CD4-positive, alpha-beta T cell treated with Interferon alpha-2 for 1 hour (primary cell): ENCODE measurements at places on chromosomes 11 and 22.

DNA sequence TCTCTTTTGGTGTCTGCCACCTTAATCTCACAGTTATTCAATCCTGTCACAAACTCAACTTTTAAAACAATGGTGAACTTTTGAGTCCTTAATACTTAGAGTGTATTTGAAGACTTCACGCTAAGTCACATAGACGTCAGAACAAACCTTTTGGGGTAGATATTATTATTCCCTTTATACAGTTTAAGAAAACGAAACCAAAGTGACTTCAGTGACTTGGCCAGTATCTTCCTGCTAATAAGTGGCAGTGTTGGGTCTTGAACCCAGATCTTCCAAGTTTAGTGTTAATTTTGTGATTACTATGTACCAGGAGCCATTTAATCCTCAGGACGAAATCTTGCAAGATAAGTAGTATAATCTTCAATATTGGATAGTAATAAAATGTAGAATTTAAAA, 691 bp downstream of the CEP295 start:
- no peak for DNase-seq

- peak; percentile 41 for DNase-seq
These were observed 5.0 kb downstream of the ASCL2 start for GRCh38 chr11:2265396-2265795.

DNA sequence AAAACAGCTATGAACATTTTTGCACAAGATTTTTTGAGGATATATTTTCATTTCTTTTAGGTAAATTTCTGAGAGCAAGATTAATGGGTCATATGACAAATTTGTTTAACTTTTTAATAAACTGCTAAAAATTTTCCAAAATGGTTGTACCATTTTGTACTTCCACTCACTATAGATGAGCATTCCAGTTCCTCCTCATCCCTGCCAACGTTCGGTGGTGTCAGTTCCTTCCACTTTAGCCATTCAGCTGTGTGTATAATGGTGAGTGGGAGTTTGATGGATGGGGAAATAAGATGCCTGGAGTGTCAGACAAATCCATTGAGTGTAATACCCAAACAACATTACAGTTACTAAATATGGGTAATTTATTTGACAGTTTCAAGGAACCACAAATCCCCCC, 49.7 kb downstream of the MIAT start:
- no peak for DNase-seq

- DNase-seq = peak; percentile 61
These were observed 107.4 kb downstream of the ZBTB16 start for GRCh38 chr11:114166897-114167323.

DNA sequence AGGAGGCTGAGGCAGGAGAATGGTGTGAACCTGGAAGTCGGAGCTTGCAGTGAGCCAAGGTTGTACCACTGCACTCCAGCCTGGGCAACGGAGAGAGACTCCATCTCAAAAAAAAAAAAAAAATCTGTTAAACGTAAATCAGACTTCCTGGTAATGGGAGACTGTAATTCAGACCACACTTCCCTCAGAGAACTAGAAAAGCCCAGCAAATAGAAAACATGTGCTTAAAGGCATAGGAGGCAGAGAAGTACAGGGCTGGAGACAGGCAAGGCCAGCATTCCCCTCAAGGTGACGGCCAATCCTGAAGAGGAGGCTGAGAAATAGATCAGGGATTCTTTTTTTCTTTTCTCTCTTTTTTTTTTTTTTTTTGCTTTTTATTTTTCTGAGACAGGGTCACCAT, 8.2 kb downstream of the GGT5 start:
- no peak for DNase-seq

- DNase-seq = no peak
These were observed 33.3 kb downstream of the ABTB2 start for GRCh38 chr11:34324466-34324865.

DNA sequence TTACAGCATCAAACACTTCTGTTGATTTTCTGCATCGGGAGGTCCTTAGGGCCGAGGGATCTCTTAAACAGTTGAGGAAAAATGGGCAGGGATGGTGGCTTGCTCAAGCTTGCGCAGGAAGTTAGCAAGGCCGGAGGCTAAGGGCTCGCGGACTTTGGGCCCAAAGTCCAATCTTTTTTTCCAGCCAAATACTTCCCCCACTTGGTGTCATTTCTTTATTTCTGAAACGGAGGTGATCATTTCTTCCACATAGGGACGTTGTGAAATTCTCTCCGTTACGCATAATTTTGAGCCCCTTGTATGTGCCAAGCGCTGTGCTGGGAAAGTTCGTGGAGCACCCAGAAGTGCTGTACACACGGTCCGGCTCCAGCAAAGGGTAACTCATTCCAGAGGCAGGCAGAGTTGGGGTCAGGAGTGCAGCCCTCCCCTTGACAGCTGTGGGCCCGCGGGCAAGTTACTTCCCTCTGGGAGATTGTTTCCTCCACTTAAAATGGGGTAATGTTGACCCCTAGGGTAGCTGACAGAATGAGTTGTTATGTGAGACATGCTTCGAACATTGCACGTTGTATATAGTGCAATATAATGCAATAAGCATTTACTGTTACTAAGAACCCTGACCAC, 809 bp downstream of the MIEF1 start:
- no peak for DNase-seq
